Activated T-cell treated with anti-CD3 and anti-CD28 coated beads, Interleukin-2, amount 50 U/mL, for 1 hour (primary cell): ENCODE measurements at places on chromosomes 3 and 15.

- no peak for DNase-seq
Measured at GRCh38 chr15:100095541-100096247, 246.1 kb downstream of the ADAMTS17 start.

GRCh38 chr3:114420072-114420471 lies 126.2 kb downstream of the TIGIT start:
- no peak for DNase-seq

GRCh38 chr3:125267460-125267859 lies 54.9 kb upstream of the SLC12A8 start:
- no peak for DNase-seq

DNA sequence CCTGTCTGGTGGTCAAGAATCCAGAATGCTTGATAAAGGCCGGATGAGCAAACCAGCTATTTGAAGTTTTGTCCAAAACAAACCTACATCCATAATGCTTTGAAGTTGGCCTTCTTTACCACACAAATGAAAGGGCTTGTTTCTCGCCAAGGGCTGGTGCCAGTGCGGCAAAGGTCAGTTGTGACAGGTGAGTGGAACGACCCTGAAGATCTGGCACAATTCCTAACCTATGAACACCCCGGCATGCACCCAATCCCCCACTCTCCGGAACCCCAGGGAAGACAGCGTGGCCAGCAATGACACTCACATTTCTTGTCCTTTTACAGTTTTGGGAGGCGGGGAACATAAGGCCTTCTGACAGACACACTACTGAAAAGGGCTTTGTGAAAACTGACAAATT lies 90.6 kb downstream of the ATP10A start:
- no peak for DNase-seq

- no peak for DNase-seq
Measured at GRCh38 chr15:62607643-62608042, 434.9 kb upstream of the TPM1 start.

GRCh38 chr15:75309711-75310110 lies 26.2 kb upstream of the COMMD4 start:
- DNase-seq = no peak

GRCh38 chr3:86126552-86126951 lies 864.4 kb downstream of the VGLL3 start:
- no peak for DNase-seq
